Lung (tissue), 17 donors: ENCODE measurements at places on chromosomes 1 and 21. TPM values are rescaled to one million over a fixed set of nuclear protein-coding genes. Genes with fewer than 3 reads are reported as not detected.
A peak's percentile ranks its signal among the peaks of the same experiment; 100 is the strongest.

- H3K27me3 ChIP-seq: no peaks in the 10 kb centered on the region
- H3K4me1 ChIP-seq: no peaks in the 10 kb centered on the region
- H3K27ac ChIP-seq: no peak overlapping the region
Observed at GRCh38 chr1:59025898-59026426, 242.1 kb upstream of the JUN start.

- no peaks in the 10 kb centered on the region for H3K36me3 ChIP-seq
- DNase-seq: no peak
- no peaks in the 10 kb centered on the region for H3K4me1 ChIP-seq
- no peak overlapping the region for H3K27ac ChIP-seq
- H3K4me3 ChIP-seq: no peak overlapping the region
Observed at GRCh38 chr1:194367121-194367520, 1180.7 kb upstream of the B3GALT2 start.

- no peak overlapping the region for H3K27ac ChIP-seq
- H3K4me3 ChIP-seq: no peak overlapping the region
- H3K4me1 ChIP-seq: no peaks in the 10 kb centered on the region
- H3K27me3 ChIP-seq: no peaks in the 10 kb centered on the region
- DNase-seq: no peak
Observed at GRCh38 chr1:33288976-33289857, 31.7 kb downstream of the A3GALT2 start.

DNA sequence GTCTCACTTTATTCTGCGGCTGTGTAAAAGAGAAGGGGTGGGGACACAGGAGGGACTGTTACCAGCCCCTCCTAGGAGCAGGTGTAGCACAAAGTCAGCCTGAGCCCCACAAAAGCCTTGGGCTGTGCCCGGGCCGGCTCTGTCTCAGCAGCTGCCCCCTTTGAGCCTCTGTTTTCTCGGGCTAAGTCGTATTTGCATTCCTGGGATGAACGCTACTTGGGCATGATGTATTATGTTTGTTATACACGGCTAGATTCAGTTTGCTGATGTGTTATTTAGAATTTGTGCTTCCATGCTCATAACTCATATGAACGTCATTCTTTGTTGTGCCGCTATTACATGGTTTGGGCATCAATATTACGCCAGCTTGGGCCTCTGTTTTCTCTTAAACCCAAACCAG, 47.8 kb downstream of the KCNN3 start:
- no peak overlapping the region for H3K27ac ChIP-seq
- no peak overlapping the region for H3K4me3 ChIP-seq
- no peaks in the 10 kb centered on the region for H3K4me1 ChIP-seq
- H3K36me3 ChIP-seq: no peaks in the 10 kb centered on the region
- H3K27me3 ChIP-seq: no peaks in the 10 kb centered on the region

GRCh38 chr1:153509036-153509435, 26.8 kb downstream of the S100A6 start:
- no peak overlapping the region for H3K4me3 ChIP-seq
- H3K4me1 ChIP-seq: peaks cover 16% of the 10 kb centered on the region
- no peaks in the 10 kb centered on the region for H3K36me3 ChIP-seq
- H3K27ac ChIP-seq: no peak overlapping the region
- DNase-seq: no peak

DNA sequence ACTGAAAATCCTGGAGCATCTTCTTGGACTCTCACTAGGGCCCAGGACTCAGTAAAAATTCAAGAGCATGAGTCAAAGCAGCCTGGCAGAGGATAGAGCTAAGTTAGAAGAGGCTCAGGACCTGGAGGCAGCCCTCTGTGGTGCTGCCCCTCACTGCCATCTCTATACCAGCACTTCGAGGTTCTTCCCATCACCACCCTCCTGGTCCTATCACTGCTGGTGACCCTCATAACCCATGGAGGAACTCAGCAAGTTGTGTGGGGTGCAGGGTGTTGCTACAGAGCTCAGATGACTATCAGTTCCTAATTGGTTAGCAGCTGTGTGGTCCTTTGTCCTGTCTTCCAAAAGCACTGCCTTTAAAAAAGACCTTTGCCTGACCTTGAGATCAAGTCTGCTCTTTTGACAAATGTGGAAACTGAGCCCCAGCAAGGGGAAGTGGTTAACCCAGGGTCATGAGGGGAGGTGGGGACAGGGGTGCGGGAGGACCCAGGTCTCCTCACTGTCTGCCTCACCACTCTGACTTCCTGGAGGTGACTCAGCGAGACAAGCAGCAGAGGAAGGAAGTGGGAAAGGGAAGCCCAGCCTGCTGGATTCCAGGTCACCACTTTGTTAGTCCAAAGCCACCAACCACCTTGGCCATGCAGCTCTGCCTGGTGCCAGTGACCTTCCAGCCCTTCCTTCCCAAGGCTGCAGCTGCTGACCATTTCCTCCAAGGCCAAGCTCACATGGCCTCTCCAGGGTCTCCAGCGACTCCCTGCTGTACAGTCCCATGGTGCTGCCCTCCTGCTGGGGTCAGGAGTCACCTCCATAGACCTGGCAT, 199.4 kb upstream of the EDN2 start:
- H3K36me3 ChIP-seq: no peaks in the 10 kb centered on the region
- DNase-seq: no peak
- H3K27me3 ChIP-seq: no peaks in the 10 kb centered on the region
- no peak overlapping the region for H3K27ac ChIP-seq
- H3K4me1 ChIP-seq: no peaks in the 10 kb centered on the region

DNA sequence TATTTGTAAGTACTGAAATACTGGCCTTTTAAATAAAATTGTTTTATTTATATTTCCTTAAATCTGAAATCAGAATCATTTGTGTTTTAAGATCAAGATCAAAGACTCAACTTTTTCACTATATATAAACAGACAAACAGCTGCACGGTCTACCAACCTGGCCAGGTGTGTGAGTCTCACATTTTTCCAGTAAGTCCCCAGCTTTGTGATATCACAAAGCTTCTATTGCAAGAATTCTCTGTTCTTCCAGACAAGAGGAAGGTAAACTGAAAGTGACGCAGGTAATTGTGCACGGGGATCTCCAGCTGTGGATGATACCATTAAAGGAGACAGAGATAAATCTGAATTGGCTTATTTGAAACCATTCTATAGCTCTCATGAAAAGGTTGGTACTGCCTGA, 41.2 kb upstream of the CYP2J2 start:
- peaks cover under 1% of the 10 kb centered on the region for H3K4me1 ChIP-seq
- H3K4me3 ChIP-seq: no peak overlapping the region
- DNase-seq: no peak
- no peak overlapping the region for H3K27ac ChIP-seq
- H3K36me3 ChIP-seq: no peaks in the 10 kb centered on the region

GRCh38 chr1:33460144-33460543, 12.3 kb upstream of the ZSCAN20 start:
- no peak for DNase-seq
- H3K27ac ChIP-seq: no peak overlapping the region
- no peaks in the 10 kb centered on the region for H3K27me3 ChIP-seq

GRCh38 chr1:19483261-19483660, 2.1 kb downstream of the CAPZB start:
- DNase-seq: no peak
- no peak overlapping the region for H3K4me3 ChIP-seq
- no peak overlapping the region for H3K27ac ChIP-seq
- H3K36me3 ChIP-seq: peaks cover 9% of the 10 kb centered on the region
- peaks cover 48% of the 10 kb centered on the region for H3K4me1 ChIP-seq
- H3K27me3 ChIP-seq: no peaks in the 10 kb centered on the region

GRCh38 chr1:24327891-24328290, 8.7 kb downstream of the GRHL3 start:
- peaks cover 5% of the 10 kb centered on the region for H3K27me3 ChIP-seq
- no peak overlapping the region for H3K27ac ChIP-seq
- no peaks in the 10 kb centered on the region for H3K36me3 ChIP-seq
- no peaks in the 10 kb centered on the region for H3K4me1 ChIP-seq

DNA sequence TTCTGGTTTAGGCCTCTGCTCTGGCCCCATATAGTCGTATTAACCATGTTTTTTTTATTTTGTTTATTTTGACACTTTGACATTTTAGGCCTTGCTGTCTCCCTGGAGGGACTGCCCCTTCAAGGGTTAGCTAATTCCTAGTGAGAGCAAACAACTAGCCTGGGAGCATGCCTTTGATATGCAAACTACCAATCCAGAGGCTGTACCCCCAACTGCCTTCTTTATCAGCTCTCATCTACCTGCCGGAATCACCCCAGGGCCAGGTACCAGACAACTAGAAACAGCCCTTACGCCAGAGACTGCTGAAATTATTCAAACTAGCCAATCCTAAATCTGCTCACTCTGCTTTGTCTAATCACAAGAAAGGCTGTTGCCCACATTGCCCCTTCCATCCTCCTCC, 13.0 kb upstream of the ST6GALNAC5 start:
- H3K36me3 ChIP-seq: no peaks in the 10 kb centered on the region
- H3K27ac ChIP-seq: no peak overlapping the region
- no peaks in the 10 kb centered on the region for H3K27me3 ChIP-seq
- H3K4me1 ChIP-seq: no peaks in the 10 kb centered on the region

GRCh38 chr1:175689396-175689795, 54.0 kb downstream of the TNR start:
- peaks cover 7% of the 10 kb centered on the region for H3K27me3 ChIP-seq
- H3K4me3 ChIP-seq: no peak overlapping the region
- no peaks in the 10 kb centered on the region for H3K4me1 ChIP-seq
- H3K36me3 ChIP-seq: no peaks in the 10 kb centered on the region

- H3K4me3 ChIP-seq: no peak overlapping the region
- H3K36me3 ChIP-seq: no peaks in the 10 kb centered on the region
- peak; percentile 78 for DNase-seq
Observed at GRCh38 chr1:44786138-44786840, 1.7 kb downstream of the BEST4 start.

DNA sequence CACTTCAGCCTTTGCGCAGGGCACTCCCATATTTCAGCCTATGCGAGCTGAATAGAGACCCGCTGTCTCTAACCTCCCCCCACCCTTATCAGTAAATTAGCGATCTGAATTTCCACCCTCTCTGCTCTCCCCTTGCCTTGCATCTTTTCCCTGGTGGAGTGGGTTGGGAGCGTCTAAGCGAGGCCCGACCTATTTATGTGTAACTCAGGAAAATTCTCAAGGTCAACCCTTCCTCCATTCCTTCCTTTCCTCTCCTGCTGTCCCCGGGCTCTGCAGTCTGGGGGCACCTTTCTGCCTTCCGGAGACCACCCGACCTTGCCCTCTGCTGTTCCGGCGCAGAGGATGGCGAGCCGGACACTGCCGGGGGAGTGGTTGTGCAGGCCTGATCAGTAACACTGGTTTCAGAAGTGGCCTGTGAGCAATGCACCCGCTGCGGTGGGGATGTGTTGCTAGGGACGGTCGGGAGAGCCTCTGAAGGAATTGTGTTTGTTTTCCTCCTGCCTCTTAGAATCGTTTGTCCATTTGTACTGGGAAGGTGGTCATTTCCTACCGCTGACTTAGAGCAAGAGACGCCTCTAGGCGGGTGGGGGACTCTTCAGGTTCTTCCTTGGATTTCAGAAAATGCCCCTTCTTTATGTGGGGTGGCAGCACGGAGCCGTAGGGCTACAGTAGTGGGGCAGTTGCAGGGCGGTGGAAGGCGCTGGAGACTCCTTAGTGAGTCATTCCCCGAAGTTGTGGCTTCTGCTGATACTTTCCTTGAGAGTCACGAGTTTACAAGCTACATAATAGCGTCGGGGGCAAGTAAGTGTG, 513 bp downstream of the MGST3 start:
- peak overlapping the region; percentile 95 for H3K27ac ChIP-seq
- DNase-seq: peak; percentile 42
- H3K27me3 ChIP-seq: no peaks in the 10 kb centered on the region
- H3K4me3 ChIP-seq: peak overlapping the region; percentile 87

DNA sequence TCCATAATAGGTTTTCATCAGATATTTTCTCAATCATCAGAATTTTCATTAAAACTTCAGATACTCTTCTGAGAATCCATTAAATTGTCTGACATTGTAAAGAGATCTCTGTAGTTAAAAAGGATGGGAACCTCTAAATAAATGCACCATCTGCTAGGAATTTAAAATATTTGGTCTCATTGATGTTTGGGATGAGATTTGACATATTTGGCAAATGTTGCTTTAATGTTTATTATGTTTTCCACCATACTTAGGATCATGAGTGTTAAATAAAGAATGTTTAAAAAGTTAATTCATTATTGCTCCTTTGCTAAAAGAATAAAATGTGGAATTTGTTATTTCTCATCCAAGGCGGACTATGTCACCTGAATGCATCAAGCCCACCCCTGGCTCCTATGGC, 85.5 kb upstream of the VANGL1 start:
- DNase-seq: no peak
- H3K36me3 ChIP-seq: no peaks in the 10 kb centered on the region
- no peaks in the 10 kb centered on the region for H3K27me3 ChIP-seq
- peaks cover 7% of the 10 kb centered on the region for H3K4me1 ChIP-seq
- H3K27ac ChIP-seq: no peak overlapping the region

DNA sequence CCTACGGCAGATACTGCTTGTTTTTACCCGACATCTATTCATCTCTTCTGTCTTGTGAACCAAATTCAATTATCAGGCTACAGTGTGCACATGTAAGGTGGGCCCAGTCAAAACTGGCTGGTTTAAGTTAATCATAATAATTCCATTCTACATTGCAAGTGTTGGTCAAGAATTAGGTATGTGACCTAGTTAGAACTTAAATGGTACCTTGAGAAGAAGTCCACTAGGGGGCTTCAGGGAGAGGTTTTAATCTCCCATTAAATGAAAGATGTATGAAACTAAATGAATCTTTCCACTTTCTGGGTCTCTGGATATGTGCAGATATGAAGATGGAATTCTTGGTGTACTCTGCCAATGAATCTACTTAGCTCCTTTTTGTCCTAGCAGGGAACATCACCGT, 187.1 kb downstream of the CDC42BPA start:
- no peak overlapping the region for H3K4me3 ChIP-seq
- DNase-seq: peak; percentile 31
- H3K36me3 ChIP-seq: peaks cover 3% of the 10 kb centered on the region
- no peaks in the 10 kb centered on the region for H3K4me1 ChIP-seq
- no peaks in the 10 kb centered on the region for H3K27me3 ChIP-seq

SYPL2 gene
- total RNA-seq: 0.31 TPM

CRYAA gene
- not detected for total RNA-seq

INAVA gene
- 11.3 TPM for total RNA-seq

ITGB2 gene
- total RNA-seq: 52.9 TPM

SMG7 gene
- 64.2 TPM for total RNA-seq

FCER1G gene
- 41.6 TPM for total RNA-seq

UQCRHL gene
- total RNA-seq: 4.6 TPM

SEMA4A gene
- 46.9 TPM for total RNA-seq
